ENCODE measurements at places on chromosomes 7 and 10. TPM values are rescaled to one million over a fixed set of nuclear protein-coding genes. Genes with fewer than 3 reads are reported as not detected.

The MOGAT3 gene
- polyA plus RNA-seq = 0.83 TPM

The SLC29A3 gene
- 7.7 TPM for polyA plus RNA-seq

The PARD3 gene
- polyA plus RNA-seq = 71.1 TPM

The AKR1C2 gene
- 9.2 TPM for polyA plus RNA-seq

- no peak for DNase-seq
Measured at GRCh38 chr10:61617180-61617579, 45.5 kb upstream of the CABCOCO1 start.

- DNase-seq = no peak
Measured at GRCh38 chr10:101616415-101617101, 28.4 kb downstream of the DPCD start.

DNA sequence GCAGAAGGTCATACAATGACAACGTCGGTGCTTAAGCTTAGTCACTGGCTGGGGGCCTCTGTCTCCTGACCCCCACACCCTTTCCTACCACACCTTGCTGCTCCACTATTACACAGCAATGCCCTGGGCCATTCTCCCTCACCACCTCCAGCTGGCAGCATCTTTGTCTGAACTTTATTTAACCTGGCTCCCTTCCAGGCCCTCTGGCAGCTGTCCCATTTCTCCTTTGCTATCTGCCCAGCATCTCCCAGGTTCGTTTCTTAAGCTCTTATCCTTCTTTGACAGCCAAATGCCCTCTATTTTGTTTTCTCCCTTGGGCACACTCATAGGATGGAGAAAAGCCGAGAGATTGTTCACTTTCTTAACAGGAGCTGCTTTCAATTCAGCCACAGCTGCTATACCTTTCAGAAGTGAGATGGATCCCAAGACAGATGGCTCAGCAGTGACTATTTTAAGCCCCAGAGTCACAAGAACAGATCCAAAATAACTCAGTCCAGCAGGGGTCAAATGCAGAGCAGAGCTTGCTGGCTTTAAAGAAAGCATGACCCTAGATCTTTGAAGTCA is 1277.1 kb upstream of the AUTS2 start:
- DNase-seq = peak; percentile 28

DNA sequence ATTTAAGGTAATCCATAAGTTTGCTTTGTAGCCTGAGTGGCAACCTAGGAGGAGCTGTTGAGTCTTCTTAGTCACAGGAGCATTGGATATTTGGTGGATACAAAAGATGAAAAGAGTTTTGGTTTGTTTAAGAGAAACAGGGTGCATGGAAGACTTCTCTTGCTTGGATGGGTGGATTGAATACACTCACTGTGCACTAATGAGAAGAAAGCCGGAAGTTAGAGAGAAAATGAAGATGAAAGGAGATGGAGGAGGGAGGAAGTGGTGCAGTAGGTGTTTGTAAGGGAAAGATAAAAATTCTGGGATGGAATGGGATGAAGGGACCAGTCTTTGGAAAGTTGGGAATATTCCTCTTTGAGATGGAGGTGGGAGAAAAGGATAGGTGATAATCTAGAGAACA is 7.7 kb downstream of the MDFIC start:
- DNase-seq = no peak

DNA sequence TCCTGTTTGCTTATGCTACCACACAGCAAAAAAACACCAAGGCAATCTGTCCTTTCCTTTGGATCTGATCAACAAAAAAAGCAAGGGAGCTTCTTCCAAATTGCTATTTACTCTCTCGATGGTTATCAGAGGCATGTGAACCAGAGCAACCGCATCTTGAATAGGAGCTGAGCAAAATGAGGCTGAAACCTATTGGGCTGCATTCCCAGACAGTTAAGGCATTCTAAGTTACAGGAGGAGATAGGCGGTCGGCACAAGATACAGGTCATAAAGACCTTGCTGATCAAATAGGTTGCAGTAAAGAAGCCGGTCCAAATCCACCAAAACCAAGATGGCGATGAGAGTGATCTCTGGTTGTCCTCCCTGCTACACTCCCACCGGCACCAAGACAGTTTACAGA is 76.8 kb upstream of the FRMD4A start:
- DNase-seq = no peak

DNA sequence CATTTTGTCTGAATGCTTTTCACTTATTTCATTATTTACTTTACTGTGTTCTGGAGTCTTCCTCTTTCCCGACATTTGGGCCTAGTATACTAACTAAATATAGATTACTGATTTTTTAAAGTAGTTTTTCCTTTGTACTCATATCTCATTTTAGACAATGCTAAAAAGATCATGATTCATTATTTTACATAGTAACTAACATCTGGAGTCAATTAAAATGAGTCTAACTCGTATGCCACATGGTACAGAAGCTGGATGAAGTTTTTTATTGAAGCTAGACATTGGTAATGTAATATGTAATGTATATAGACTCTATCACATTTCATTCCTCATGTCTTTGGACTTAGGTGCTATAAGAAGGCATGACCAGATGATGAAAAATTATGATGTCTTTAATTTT is 156.3 kb upstream of the HGF start:
- no peak for DNase-seq

DNA sequence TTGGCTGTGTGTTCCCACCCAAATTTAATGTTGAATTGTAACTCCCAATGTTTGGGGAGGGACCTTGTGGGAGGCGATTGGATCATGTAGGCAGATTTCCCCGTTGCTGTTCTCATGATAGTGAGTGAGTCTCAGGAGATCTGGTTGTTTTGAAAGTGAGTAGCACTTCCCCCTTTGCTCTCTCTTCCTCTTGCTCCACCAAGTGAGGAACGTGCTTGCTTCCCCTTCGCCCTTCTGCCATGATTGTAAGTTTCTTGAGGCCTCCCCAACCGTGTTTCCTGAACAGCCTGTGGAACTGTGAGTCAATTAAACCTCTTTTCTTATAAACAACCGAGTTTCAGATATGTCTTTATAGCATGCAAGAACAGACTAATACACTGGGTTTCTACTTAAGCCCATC is 176.3 kb downstream of the CDK14 start:
- DNase-seq = no peak

DNA sequence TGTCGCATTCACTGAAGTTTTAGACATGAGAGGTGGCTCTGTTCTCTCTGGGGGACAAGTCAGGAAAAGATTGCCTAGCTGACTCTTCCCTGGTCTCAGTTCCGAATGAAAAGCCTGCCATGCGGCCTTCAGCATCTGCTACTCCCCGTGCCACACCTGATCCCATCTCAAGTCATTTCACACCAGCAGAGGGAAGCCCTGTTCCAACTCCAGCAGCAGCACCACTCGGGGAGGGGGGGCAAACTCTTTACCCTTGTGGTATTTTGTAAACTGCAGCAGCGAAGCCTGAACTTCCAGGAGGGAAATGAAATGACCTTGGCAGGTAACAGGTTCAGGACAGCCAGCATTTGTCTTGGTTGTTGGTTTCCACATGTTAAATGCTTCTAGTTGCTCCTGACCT is 13.8 kb downstream of the LRRC4 start:
- DNase-seq = no peak

GRCh38 chr10:98405422-98405821 is 9.6 kb downstream of the PYROXD2 start:
- no peak for DNase-seq
